Stimulated activated CD8-positive, alpha-beta memory T cell treated with anti-CD3 and anti-CD28 coated beads, Interleukin-15, amount 100 ng/mL, for 4 hours (primary cell): ENCODE measurements at places on chromosomes 7 and 10.

DNA sequence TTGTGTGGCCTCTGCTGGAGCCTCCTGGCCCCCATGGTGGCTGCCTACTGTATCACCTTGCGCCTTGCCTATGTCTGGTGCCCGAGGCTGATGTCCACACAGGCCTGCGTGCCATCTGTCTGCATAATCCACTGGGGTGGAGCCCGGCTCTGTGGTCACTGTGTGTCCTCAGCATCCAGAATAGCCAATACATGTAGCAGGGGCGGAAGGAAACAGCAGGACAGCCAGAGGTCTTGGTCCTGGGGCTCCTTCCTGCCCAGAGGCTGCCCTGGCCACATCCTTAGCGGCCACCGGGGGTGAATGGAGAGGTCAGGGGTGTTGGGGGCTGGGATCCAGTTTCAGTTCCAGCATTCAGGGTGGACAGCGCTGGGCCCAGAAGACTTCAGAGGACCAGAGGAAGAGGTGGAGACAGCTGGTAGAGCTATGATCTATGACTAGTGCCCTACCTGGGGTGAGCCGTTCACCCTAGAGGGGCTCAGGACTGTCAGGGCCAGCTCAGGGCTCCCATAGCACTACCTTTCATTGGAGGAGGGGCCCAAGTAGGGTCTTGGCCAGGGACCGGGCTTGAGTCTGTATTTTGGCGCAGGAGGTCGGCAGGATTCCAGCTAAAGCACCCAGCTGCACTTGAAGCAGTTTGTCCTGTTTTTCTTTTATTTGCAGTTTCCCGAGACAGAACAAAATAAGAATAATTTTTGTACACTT lies 15.9 kb downstream of the YKT6 start:
- DNase-seq = no peak

DNA sequence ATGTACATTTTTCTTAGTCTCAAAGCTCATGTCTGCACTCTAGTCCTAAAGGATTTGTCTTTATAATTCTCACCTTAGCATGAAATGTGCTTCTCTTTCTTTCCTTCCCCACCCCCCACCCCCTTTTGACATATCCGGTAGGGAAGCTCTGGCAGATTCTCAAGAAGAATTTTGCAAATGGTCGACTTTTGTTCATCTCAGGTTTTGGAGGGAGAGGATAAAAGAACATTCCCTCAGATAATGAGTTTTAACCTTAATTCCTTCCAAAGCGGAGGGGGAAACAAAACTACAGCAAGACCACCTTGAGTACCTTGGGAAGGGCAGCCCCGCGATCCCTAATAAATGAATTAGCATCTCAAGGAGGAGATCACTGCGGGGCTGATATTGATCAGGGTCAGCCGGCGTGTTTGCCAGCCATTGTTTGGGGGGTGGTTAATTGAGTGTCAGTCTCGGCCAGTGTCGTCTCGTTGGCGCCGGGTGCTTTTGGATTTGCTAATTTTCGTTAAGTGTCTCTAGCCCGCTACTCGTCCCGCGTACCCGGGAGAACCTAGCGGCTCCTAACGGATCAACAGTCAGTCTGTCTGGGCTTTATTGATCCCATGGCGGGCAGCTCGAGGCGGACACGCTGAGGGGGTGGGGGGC lies 874 bp upstream of the BAMBI start:
- no peak for DNase-seq

GRCh38 chr7:45919231-45919784 lies 1.8 kb downstream of the IGFBP3 start:
- DNase-seq = no peak

DNA sequence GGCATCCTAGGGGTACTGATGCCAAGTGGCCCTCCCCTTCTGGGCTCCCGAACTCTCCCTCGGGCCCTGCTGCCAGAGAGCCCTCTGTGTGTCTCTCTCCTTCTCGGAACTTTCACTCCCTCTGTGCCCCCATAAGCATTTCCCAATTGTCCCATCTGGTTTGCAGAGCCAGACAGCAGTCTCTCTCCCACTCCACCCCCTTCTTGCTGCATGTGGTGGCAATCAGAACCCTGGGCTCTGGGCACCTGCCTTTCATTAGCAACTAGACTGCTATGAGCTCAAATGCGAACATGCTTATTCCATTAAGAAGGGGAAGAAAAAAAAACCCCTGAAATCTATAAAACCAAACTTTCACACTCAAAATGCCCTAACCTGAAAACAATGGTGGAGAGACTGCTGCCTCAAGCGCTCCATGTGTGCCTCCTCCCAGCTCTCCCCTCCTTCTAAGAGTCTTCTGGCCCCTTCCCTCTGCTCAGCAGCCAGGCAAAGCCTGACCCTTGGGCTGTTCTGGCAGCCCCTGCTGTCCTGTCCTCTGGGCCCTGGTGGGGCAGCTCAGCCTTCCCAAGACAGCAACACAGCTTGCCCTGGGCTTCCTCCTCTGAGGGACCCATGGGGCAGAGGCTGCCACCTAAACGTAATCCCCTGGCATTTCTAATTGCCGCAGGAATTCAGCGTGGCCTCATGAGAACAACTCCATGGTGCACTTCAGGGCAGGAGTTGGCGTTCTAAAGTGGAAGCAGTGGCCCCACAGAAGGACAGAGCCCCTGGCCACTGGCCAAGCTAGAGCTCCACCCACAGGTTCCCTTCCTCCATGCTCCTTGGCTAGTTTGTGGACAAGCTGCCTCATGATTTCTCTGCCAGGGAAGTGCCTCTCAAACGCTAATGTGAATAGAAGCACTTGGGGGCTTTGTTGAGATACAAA lies 415.4 kb downstream of the PLXNA4 start:
- no peak for DNase-seq

DNA sequence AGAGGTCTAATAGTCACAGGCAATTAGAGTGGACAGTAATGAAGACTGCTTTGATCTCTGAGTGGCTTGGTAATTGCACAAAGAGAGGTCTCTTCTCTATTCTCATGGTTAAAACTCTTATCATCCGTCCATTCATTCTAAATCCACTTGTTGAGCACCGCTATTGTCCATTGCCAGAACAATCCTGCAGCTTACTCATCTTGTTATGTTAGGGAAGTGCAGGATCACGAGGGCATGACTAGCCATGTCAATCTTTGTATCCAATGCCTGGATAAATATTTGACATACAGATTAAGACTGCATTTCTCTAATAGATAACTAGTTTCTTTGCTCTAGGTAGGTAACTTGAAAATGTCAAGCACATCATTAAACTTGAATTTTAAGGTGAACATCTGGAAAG lies 14.9 kb downstream of the SFTPD start:
- DNase-seq = no peak

DNA sequence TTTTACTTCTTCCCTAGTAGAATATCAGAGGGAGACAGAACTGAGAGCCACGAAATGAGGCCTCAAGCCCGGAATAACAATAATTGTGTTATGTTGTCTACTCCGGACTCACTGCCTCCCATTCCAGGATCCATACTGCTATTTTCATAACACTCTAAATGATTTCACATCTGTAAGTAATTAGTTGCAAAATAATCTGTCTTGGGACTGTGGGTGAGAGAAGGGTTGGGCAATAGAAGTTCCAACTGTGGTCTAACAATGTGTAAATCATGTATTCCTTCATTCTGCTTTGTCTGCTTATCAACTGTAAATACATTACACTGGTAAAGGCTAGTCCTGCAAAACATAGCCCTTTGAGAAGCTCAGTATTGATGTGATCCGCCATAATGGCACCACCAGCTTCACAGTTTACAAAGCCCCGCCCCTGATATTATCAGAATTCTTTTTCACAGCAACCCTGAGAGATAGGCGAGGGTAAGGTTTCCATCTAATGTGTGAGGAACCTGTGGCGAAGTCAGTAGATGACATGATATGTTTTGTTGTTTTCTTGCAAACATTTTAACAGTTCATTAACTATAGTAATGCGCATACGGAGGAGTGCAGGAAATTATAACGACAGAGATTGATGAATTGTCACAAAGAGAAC lies 265.7 kb upstream of the BMPER start:
- no peak for DNase-seq

DNA sequence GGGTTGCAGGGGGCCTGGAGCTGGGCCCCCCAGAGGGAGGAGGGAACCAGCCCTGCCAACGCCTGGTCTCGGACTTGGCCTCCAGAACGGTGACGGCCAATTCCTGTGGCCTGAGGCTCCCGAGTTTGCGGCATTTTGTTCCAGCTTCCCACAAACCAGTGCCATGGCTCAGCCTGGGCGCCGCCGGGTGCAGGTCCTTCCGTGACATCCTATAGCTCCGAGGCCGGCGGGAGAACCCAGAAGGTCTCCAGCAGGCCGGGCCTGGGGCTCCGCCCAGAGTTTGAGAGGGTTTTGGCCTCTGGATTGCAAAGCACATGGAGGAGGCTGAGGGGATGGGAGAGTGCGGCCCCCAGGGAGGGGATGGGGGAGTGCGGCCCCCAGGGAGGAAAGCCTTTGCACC lies 92.6 kb downstream of the UNCX start:
- no peak for DNase-seq
